ENCODE measurements at places on chromosomes 2 and 18.

DNA sequence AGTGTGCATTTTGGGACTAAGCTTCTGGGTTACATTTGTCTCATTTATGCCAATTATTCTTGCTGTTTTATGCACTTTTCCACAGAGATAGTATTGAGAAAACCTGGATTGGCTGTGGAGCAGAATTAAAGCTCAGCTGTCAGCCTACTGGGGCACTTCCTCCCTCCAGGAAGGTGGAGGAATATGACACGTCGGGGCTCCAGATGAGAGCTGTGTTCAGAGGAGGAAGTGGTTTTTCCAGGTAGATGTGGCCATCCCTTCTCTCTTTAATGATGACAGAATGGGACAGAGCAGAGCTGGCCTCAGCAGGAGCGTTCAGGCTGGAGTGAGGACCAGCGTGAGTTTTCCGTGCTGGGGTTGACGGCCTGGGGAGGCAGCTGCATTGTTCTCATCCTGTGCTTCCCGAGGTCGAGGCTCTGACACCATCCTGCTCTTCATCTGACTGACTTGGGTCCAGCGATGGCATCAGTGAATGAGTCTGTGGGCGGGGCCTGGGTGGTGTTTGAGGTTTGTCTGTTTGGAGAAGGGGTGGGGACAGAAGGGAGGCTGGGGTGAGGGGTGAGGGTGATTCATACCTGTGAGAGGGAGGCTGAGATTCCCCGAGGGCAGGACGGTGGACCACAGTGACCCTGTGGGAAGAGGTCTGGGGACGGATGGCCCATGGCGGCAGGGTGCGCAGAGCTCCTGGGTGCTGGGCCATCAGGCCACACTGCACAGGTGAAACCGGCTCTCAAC lies 207.0 kb downstream of the LDLRAD4 start:
- DNase-seq, result peak; percentile 53

- DNase-seq, result no peak
Observed at GRCh38 chr18:41501848-41502247, 453.2 kb upstream of the PIK3C3 start.

DNA sequence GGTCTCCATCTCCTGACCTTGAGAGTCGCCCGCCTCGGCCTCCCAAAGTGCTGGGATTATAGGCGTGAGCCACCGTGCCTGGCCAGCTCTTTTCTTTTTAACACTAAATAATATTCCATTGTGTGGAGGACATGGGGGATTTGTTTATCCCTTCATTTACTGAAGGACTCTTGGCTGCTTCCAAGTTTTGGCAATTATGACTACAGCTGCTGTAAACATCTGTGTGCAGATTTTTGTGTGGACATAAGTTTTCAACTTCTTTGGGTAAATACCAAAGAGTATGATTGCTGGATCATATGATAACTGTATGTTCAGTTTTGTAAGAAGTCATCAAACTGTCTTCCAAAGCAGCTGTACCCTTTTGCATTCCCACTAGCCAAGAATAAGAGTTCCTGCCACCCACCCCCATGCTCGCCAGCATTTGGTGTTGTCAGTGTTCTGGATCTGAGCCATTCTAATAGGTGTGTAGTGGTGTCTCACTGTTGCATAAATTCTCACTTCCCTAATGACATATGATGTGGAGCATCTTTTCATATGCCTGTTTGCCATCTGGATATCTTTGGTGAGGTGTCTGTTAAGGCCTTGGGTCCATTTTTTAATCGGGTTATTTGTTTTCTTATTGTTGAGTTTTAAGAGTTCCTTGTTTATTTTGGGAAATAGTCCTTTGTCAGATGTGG lies 52.2 kb downstream of the TNFRSF11A start:
- no peak for DNase-seq

DNA sequence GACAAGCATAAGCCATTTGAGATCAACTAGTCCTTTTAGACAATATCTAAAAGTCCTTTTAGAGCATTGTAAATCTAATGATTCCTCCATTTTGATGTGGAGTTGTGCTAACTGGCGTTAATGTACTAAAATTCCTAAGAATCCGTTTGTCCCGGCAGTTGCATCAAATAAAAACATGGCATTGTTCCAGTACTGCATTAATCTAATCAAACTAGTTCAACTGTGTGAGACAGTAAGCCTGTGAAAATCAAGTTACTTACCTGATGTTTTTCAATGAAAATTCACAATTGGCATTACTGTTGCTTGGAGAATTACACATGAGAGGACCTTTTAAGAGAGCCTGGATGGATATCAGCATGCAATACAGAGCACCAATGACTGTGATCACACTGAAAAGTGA lies 13.3 kb downstream of the TM4SF20 start:
- DNase-seq, result no peak

DNA sequence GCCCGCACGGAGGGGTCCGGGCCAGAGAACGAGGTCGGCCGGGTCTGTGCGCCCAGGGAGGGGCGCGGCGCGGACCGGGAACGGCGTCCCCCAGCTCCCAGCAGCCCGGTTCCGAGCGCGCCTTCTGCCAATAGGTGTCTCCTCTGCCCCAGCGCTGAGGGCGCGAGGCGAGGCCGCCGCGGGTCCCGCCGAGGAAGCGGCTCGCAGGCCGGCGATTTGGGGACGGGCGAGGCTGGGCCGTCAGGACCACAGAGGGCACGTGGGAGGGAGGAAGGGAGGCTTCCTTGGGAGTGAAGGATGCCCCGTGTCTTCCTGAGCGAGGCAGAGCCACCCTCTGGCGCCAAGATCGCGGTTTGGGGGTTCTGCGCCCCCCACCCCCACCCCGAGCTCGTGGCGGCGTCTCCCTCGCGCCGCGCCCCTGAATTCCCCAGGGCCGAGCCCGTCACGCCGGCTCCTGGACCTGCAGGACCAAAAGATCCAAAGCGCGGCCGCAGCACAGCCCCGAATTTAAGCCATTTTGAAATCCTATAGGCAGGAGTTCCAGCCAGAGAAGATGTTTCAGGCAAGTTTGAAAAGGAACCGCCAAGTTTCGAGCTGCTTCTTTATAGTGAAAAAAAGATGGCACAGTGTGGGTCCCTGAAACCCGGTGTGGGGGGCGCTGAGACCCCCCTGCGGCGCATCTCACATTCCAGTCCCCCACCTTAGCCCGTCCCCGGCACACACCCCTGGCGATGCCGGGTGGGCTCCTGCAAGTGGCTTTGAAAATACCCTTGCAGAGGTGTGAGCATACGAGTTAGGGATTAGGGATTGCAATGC lies 909 bp downstream of the NFATC1 start:
- DNase-seq, result peak; percentile 42

DNA sequence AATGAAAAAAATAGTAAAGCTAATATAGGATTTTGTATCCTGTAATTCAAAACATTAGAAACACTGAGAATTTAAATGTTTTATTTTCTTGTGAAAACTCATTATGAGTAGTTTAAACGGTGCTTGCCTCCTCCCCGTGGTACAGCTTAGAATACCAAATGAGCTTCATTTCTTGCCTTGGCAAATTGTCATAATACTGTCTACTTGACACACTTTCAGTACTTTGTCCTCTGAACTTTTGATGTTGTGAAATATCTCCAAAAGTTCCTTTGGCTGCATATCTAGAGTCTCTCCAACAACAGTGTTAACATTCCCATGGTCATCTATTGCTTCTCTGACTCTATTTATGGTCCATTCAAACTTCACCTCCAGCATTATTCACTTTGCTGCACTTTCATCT lies 61.9 kb upstream of the EPB41L5 start:
- DNase-seq, result no peak

GRCh38 chr2:166092889-166093288 lies 34.9 kb downstream of the SCN1A start:
- DNase-seq, result no peak

DNA sequence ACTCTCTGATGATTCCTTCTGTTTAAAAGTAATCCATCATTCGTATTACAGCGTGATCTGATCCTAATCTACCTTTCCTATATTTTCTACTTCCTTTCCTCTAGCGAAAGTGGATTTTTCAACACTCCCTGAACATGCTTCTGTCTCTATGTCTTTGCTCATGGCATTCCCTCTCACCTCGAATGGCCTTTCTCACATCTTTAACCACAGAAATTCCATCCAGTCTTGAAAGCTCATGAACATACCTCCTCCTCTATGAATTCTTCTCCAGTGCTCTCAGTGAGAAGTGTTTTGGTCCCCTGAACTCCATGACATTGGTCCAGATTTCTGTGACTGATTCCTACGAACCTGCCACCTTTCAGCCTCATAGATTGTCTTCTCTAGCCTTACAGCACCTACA lies 323.2 kb downstream of the RAD51AP2 start:
- DNase-seq, result no peak

DNA sequence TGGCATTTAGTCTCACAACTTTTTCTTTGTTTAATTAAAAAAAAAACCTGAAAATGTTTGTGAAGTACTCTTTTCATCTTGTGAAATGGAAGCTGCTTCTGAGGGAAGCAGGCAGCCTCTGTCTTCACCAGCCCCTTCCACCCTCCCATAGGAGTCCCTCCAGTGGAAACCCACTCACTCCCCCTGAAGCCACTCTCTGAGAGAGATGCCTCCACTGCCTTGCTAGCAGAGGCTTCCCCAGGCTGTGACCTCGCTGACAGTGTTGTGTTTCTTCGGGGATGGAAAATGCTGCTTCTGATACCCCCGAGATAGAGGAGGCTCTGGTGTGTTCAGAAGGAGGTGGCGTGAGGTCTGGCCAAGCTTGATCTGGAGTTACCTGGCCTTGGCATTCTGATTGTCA lies 59.9 kb downstream of the SH3RF3 start:
- no peak for DNase-seq

GRCh38 chr2:121031568-121032340 lies 253.2 kb downstream of the TFCP2L1 start:
- DNase-seq, result no peak

- DNase-seq, result no peak
Observed at GRCh38 chr2:10103179-10103578, 19.4 kb upstream of the RRM2 start.

- no peak for DNase-seq
Observed at GRCh38 chr2:24189551-24189950, 14.7 kb downstream of the FAM228A start.

DNA sequence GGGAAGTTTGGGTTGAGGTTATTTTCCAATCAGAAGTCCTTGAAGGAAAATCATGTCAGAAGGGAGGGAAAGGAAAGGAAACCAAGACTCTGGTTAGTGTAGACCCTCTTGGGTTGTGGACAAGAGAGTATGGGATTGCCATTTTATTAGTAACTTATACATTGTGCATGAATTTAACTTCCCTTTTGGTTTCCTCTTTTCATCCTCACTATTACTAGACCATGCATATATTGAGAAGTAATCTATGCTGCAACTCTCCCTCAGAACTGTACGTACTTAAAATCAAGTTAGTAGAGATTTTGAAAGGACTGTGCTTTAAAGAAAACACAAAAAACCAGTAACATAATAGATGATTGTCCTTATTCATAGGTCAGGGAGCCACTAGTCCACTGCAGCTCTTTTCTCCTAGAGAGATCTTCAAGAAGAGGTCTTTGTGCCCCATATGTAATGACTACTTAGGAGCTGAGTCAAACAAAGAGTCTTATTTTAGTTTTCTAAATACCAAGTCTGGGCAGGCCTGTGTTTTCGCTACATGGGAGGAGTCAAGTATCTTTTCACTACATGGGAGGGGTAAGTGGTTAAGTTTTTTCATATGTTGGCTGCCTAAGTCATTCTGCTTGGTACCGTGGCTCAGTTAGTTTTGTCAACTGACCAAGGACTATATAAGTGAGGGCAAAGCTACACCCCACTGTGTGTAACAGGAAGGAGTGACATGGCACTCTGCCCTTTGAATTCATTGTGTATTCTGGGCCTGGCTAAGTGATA lies 25.2 kb upstream of the FAM117B start:
- DNase-seq, result no peak

DNA sequence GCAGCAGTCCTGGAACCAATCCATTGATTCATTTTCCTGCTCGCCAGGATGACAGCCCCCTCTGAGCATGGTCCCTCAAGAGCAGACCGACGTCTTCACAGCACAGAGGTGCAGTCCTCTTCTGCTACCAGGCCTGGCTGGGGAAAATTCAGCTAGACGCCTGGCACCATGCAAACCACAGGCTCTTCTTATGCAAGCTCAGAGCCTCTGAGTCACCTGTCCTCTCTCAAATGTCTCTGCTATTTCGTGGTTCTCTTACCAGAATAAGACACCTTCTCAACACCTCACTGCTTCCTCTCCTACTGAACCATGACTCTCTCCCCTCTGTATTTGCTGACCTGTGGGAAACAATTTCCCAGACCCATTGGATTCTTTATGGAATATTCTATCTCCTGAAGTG lies 79.8 kb upstream of the CYRIA start:
- no peak for DNase-seq

GRCh38 chr2:35410431-35411061 lies 945.0 kb upstream of the CRIM1 start:
- peak; percentile 52 for DNase-seq

DNA sequence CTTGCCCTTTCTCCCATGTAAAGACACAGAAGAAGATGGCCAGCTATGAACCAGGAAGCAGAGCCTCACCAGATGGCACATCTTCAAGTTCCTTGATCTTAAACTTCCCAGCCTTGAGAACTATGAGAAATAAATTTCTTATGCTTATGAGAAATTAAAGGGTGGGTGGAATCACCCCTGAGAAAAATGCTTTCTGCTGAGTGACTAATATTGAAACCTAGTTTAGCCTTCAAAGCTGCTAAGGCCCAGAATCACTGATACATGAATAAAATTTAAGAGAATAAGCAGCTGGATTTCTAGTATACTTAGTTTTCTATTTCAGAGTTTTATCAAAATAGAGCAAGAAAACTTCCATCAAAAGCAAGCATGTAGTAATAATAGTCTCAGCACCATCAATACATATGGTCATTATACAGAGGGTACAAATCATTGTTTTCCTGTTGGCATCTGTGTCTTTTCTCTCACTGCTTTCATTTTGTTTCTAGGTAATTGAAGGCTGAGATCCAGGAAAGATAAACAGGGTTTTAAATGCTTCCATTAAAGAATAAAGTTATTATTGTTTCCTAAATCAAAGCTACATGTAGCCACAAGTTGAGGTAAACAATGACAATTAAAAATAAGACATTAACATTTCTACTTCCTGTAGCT lies 53.3 kb upstream of the COL5A2 start:
- no peak for DNase-seq

DNA sequence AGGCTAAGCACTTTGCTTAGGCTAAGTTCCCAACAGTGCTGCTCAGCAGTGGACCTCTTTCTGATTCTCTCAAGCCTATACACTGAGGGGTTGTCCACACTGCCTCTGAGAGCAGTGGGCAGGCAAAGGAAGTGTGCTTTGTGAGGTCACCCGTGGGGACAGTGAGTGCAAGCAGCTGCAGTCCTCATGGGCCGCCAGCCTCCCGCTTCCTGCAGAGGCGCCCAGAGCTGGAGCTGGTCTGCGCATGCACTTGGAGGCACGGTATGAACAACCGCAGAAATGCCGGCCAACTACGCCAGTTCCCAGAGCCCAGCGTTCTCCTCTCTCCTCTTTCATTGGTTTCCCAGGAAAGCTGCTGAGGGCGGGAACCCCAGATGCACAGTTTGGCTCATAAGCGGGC lies 149.5 kb upstream of the DLX2 start:
- no peak for DNase-seq

Data from activated CD4-positive, alpha-beta T cell treated with anti-CD3 and anti-CD28 coated beads, Interleukin-2, amount 10 ng/mL, durations not matched to agents 7 days and 5 days (primary cell).